Tibial nerve (tissue), 4 donors: ENCODE measurements at places on chromosomes 7 and 10. TPM values are rescaled to one million over a fixed set of nuclear protein-coding genes. Genes with fewer than 3 reads are reported as not detected.

GRCh38 chr7:144500225-144500624 lies 96.7 kb upstream of the NOBOX start:
- no peaks in the 10 kb centered on the region for H3K4me1 ChIP-seq
- H3K36me3 ChIP-seq = no peaks in the 10 kb centered on the region
- no peaks in the 10 kb centered on the region for H3K27me3 ChIP-seq
- DNase-seq = no peak
- H3K27ac ChIP-seq = no peak overlapping the region

GRCh38 chr7:149794661-149795060 lies 21.3 kb upstream of the ZNF467 start:
- no peaks in the 10 kb centered on the region for H3K27me3 ChIP-seq
- no peak for DNase-seq
- H3K4me1 ChIP-seq = no peaks in the 10 kb centered on the region

GRCh38 chr7:46210467-46210866 lies 289.4 kb upstream of the IGFBP3 start:
- no peak overlapping the region for H3K4me3 ChIP-seq
- DNase-seq = no peak
- no peaks in the 10 kb centered on the region for H3K36me3 ChIP-seq
- no peaks in the 10 kb centered on the region for H3K27me3 ChIP-seq

DNA sequence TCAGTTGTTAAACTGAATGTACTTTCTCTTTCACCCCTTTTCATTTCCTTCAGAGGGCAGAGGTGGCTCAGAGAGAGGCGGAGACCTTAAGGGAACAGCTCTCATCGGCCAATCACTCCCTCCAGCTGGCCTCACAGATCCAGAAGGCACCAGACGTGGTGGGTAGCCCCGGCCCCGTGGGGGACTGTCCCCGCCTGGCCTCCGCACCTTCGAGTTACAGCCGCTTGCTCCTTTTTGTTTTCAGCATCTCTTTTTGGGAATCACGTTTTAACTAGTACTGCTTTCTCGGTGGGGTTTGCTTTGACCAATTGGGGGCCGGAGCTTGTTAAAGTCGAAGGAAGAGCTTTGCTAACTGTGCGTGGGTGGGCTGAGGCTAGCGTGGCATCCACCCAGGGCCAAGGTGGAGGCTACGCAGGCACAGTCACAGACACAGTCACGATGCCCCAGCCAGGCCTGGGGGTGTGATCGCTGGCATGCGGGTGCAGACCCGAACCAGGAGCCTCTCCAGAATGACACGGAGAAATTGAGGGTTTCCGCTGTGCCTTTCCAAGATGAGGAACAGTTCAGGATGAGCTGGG lies 116.2 kb upstream of the SH2B2 start:
- no peak for DNase-seq
- H3K4me1 ChIP-seq = peaks cover 9% of the 10 kb centered on the region

DNA sequence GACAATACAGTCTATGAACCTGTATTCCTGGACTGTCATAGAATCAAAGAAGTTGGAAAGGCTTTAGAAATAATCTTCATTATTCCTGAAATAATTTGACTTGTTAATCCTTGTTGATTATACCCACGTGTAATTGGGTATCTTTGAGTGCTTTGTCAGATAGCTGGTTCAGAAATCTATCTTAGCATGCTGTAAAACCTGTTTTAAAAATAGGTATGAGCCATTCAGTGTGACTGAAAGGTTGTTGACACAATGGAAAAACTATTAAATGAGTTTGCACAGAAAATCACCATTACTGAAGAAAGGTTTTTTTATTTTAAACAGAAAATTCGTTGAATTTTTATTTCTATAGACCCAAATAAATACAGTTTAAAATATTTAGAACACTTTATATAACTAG lies 38.7 kb downstream of the PHTF2 start:
- no peak for DNase-seq
- no peaks in the 10 kb centered on the region for H3K27me3 ChIP-seq
- no peaks in the 10 kb centered on the region for H3K4me1 ChIP-seq
- H3K36me3 ChIP-seq = no peaks in the 10 kb centered on the region
- H3K4me3 ChIP-seq = no peak overlapping the region

DNA sequence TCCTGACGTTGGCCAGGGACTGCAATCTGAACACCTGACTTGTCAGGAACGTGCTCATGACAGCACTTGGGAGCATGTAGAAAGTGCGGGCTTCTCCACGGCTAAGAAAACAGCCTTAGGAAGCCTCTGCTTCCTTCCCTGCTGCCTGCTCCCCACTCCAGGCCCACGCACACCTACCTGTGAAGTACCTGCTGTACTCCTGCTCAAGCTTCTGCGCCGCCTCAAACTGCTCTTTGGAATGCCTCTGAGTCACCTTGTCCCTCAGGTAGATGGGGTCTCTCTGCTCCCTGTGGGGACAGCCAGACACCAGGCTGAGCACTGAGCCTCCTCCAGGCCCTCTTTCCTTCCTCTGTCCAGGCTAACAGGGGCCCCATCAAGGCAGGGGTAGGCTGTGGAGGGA lies 132.7 kb downstream of the DLG5 start:
- no peaks in the 10 kb centered on the region for H3K4me1 ChIP-seq
- H3K4me3 ChIP-seq = no peak overlapping the region
- H3K36me3 ChIP-seq = peaks cover 100% of the 10 kb centered on the region
- H3K27ac ChIP-seq = no peak overlapping the region
- no peak for DNase-seq

DNA sequence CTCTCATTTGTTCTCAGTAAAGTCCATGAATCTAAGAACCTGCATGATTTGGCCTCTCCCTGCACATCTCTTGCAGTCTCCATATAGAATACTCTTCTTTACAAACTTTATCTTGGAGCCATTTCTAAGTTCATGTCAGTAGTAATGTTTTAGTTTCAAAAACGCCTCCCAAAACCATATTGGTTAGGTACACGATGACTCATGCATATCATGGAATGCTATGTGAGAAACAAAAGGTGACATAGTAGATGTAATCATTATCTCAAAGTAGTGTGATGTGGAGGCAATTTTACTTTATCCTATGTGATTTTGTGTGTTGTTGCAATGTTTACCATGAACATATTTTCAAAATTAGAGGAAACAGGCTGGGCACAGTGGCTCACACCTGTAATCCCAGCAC lies 520.7 kb downstream of the KCNMA1 start:
- H3K36me3 ChIP-seq = no peaks in the 10 kb centered on the region
- no peak overlapping the region for H3K4me3 ChIP-seq
- H3K27me3 ChIP-seq = no peaks in the 10 kb centered on the region
- no peak overlapping the region for H3K27ac ChIP-seq

GRCh38 chr10:983971-984655 lies 4.1 kb upstream of the GTPBP4 start:
- H3K36me3 ChIP-seq = no peaks in the 10 kb centered on the region
- H3K4me1 ChIP-seq = peaks cover 6% of the 10 kb centered on the region
- DNase-seq = no peak
- H3K4me3 ChIP-seq = no peak overlapping the region
- H3K27ac ChIP-seq = no peak overlapping the region

GRCh38 chr10:95392681-95393164 lies 101.9 kb upstream of the PDLIM1 start:
- H3K4me3 ChIP-seq = no peak overlapping the region
- no peaks in the 10 kb centered on the region for H3K4me1 ChIP-seq
- no peak overlapping the region for H3K27ac ChIP-seq
- no peak for DNase-seq
- no peaks in the 10 kb centered on the region for H3K36me3 ChIP-seq
- no peaks in the 10 kb centered on the region for H3K27me3 ChIP-seq

The TAS2R4 gene
- total RNA-seq = 5.5 TPM

The RPEL1 gene
- total RNA-seq = not detected
